ENCODE measurements at places on chromosomes 11 and 22.

- DNase-seq: peak; percentile 53
Measured at GRCh38 chr11:19241260-19242178, 774 bp upstream of the E2F8 start.

DNA sequence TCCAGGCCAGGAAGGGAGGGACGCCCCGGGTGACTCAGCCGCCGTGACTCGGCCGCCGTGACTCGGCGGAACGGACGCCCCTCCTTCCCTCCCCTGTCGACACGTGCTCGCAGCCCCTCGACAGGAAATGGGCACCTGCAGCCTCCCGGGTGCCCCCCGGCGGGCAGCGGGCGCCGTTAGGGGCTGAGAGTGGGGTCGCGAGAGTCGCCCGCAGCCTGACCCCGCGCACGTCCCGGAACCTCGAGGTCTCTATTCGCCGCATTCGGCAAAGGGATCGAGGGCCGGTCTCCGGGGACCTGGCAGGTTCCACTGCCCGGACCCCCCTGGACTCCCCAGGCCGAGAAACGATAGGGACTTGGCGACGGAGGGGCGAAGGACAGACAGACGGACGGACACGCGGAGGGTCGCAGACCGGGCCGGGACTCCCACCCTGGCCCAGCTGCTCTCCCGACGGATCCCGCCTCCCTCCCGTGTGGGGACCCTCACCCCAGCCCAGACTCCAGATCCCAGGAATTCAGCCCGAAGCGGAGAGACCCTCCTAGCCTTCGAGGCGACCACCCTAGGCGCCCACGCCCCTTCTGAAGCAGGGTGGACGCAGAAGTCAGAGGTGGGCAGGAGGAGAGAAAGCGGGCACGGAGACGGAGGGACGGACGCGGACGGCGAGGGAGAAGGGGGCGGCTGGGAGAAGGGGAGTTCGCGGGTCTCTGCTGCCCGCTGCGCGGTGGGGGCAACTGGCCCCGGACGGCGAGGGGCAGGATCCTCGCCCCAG lies 648 bp downstream of the FOSL1 start:
- peak; percentile 88 for DNase-seq

DNA sequence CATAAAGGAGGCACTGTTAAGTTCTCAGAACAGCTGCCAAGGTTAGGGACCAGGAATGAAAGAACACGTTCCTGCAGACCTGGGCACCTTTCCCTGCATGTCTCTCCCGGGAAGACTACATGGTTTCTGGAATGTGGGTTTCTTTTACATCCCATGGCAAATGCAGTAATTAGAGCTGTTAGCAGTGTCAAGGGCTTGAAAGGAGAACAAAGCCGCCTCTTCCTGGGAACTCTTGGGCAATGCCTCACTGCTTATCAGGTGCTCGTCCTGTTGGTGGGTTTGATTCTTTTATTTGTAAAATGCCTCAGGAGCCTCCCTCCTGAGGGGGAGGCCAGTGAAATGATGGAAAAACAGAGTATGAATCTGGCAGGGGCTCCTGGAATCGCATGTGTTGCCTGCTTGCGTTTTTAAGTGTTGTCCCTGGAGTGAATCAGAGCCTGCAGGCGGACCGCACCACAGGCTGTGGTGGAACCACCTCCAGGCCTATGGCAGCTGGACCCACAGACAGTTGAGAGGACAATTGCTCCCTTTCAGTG lies 723 bp upstream of the C22orf31 start:
- DNase-seq: no peak

GRCh38 chr11:92492372-92492771 lies 267.8 kb downstream of the FAT3 start:
- no peak for DNase-seq

- DNase-seq: no peak
Measured at GRCh38 chr11:17932472-17932871, 80.4 kb downstream of the SERGEF start.

- DNase-seq: no peak
Measured at GRCh38 chr11:44979543-44980399, 29.1 kb upstream of the TP53I11 start.

DNA sequence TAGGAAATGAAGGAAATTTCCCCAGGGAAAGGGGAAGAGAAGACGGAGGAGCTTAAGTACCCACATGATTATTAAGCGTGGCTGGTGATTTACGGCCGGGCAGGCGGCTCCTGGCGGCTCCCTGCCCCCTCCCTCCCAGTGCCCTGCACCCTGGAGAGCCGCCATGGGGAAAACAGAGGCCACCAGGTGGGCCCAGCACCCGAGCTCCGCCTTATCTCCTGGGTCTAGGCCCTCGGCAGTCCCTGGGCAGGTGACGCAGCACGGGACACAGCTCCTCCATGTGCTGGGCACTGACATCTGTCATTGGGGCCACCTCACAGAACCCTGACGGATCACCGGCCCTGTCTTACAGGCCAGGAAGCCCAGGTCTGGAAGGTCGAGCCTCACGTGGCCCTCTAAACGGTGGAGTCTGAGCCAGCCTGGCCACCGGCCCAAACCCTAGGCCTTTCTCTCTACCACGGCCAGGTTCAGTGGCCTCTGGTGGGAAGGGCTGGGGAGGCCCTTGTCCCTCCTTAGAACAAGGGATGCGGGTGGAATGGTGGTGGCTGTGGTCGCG lies 60.2 kb upstream of the PPARA start:
- no peak for DNase-seq

- DNase-seq: no peak
Measured at GRCh38 chr11:45527898-45528297, 137.5 kb downstream of the CHST1 start.

DNA sequence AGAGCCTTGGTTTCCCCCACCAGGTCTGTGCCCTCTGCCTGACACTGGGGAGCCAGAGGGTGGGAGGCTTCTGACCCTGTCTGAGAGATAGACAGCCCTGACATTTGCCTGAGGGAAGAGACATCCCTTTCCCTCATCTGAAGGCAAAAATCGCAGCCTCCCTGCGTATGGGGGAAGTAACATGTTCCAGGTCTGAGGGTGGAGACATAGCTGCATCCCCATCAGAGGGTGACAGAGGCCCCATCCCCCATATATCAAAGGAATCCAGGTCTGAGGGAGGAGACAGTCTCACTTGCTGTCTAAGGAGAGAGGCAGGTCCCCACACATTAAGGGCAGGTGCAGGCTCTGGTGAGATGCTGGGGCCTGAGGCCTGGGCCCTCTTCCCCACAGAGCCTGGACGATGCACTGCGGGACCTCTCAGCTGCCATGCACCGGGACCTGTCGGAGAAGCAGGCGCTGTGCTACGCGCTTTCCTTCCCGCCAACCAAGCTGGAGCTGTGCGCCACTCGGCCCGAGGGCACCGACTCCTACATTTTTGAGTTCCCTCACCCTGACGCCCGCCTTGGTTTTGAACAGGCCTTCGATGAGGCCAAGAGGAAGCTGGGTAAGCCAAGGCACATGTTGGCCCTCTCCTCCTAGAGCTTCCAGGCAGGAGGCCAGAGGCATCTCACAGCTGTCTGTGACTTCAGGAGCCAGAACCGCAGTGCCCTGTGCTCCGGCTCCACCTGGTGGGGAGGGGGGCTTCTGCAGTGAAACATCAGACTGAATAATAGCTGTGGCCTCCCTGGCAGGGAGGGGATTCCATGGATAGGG lies 16.1 kb upstream of the RELT start:
- peak; percentile 51 for DNase-seq

DNA sequence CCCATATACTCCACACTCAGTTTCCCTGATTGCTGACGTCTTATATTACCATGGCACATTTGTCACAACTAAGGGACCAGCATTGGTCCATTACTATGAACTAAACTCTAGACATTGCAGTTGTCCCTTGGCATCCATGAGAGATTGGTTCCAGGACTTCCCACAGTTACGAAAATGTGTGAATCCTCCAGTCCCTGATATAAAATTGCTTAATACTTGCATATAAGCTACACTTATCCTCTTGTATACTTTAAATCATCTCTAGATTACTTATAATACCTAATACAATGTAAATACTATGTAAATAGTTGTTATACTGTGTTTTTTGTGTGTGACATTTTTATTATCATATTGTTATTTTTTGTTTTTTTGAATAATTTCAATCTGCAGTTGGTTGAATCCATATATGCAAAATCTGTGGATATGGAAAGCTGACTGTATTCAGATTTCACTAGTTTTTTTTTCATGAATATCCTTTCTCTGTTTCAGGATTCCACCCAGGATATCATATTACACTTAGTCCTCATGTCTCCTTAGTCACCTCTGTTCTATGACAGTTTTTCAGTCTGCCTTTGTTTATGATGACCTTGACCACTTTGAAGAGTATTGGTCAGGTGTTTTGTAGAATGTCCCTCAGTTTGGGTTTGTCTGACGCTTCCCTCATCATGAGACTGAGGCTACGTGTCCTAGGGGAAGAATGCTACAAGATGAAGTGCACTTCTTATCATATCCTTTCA lies 55.3 kb downstream of the INSC start:
- DNase-seq: no peak

DNA sequence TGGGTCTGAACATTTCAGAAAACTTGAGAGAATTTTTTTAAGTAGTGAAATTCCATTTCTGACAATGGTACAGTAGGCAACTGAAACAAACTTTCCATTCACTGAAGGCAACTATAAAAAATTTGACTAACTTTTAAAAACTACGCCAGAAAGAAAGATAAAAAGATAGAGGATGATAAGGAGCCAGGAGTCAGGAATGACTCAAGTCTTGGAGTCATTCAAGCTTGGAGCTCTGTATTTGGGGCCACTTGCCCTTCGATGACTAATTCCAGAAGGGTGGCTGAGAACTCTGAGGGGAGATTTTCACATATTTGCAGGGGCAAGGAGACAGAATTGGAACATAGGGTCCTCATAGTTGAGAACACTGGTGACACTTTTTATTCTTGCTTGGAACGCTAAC lies 1083.2 kb upstream of the CNTN5 start:
- DNase-seq: no peak

- no peak for DNase-seq
Measured at GRCh38 chr22:26642465-26643417, 14.6 kb upstream of the MIAT start.

DNA sequence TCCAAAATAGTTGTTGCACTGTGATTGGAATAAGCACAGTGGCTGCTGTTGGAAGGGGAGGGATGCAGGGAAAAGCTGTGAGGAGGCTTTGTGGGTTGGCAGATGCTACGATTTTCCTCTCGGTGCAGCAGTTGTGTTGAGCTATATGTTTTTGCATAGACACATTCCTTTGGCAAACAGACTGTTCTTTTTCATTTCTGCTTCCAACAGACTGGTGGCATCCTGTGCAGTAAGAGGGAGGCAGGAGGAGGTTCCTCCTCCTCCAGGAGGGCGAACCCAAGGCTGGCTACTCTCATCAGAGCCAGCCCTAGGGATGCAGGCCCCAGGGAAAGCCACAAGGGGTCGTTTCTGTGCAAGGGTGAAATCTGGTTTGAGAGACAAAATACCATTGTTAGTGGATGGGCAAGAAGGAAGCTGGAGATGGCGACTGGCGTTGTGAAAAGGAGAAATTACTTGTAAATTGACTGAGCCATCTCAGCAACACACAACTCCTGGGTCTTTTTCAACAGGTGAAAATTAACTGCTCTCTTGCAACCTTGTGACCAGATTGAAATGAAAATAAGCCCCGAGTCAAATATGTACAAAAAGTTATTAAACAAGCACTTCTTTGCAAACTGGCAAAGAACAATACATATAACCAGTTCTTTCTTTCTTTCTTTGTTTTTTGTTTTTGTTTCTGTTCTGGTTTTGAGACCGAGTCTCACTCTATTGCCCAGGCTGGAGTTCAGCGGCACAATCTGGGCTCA lies 26.5 kb upstream of the UBASH3B start:
- DNase-seq: peak; percentile 81

GRCh38 chr22:41302021-41302767 lies 869 bp downstream of the ZC3H7B start:
- peak; percentile 44 for DNase-seq

DNA sequence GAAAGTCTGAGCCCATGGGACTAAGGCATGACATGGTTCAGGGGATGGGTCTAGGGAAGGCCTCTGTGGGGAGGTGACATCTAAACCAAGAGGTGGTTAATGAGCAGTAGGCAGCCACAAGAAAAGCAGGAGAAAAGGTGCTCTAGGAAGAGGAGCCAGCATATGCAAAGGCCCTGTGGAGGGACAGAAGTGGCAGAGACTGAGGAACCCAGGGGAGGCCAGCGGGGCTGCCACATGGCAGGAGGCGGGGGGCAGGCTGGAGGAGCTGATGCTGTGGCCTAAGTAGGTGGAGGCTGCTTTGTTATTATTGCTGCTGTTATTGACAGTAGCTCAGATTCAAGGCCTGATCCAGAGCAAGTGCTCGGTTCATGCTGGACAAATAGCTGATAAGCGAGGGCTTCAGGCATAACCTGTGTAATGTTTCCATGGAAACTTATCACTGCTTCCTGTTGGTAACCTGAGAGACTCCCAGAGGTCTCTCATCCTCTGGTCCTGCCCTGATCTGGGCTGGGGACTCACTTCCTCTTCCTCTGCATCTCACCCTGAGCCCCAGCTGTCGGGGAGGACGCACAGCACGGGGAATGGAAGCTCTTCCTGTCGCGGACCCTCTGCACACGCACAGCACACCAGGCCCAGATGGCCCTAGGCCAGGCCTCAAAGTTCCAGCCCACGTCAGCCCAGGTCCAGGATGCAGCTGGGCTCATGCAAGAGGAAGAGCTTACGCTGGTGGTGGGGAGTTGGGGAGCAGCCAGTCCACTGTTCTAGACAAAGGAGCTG lies 75.2 kb upstream of the TP53I11 start:
- no peak for DNase-seq

DNA sequence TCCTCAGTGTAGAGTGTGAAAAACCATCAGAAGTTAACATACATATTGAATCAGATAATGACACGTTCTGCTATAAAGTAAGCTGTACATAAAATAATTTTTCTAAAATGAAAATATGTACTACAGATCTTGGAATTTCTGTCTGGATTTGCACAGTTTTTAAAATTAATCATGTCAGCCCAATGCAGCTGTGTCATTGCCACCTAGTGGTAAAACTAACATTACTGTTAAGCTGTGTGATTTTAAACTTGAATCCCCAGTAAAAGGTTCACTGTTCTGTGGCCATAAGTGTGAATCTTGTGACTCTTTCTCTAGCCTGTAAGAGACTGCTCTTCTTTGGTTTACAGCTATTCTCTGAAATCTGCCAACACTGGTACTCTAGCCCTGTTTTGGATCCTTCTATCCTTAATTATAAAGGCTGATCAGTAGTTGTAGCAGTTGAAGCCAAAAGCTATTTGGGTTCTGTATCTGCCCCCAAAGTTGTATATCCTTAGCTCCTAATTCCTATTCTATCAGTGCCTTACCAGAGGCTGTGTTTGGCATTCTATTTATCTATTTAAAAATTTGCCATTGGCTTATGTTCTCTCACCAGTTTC lies 4.0 kb downstream of the JRKL start:
- DNase-seq: peak; percentile 35

GRCh38 chr11:766106-766935 lies 11.0 kb downstream of the GATD1 start:
- DNase-seq: no peak
